ENCODE measurements at places on chromosomes 5 and 9.

GRCh38 chr9:34097865-34098264 is 28.6 kb downstream of the DCAF12 start:
- no peak for DNase-seq

GRCh38 chr5:4531756-4532704 is 608.1 kb upstream of the ADAMTS16 start:
- no peak for DNase-seq

DNA sequence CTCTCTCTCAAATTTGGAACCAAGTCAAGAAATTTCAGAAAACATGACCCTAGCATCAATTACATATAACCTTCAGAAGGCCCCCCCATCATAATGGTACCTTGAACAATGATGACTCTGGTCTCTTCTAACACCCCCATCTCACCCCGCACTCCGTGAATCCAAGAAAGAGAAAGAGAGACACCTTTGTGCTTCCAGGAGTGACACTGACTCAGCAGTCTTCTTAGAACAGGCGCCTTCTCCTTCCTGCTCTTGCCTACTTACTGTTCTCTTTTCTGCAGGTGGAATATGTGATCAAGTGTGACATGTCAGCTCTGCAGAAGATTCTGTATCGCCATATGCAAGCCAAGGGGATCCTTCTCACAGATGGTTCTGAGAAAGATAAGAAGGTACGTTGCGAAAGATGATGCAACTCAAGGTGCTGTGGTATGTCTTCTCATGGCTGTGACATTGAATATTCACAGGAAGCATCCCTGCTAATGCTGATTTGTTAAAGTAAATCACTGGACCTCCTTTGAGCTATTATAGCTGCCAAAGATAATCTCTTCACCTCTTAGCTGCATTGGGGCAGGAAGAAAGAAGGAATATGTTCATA is 81.3 kb downstream of the SMARCA2 start:
- DNase-seq, result no peak

DNA sequence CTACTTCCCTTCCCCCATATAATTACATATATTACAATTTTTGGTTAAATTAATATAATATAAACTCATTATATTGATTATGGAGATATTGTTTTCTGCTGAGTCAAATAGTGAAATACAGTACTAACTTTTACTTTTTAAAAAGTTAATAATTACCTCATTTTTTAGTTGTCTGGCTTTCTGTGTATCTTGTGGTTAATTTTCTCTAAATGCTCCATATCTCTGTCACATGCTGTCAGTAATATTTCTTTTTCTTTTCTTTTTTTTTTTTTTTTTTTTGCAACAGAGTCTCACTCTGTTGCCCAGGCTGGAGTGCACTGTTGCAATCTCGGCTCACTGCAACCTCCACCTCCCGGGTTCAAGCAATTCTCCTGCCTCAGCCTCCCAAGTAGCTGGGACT is 23.2 kb downstream of the STX17 start:
- DNase-seq, result no peak

DNA sequence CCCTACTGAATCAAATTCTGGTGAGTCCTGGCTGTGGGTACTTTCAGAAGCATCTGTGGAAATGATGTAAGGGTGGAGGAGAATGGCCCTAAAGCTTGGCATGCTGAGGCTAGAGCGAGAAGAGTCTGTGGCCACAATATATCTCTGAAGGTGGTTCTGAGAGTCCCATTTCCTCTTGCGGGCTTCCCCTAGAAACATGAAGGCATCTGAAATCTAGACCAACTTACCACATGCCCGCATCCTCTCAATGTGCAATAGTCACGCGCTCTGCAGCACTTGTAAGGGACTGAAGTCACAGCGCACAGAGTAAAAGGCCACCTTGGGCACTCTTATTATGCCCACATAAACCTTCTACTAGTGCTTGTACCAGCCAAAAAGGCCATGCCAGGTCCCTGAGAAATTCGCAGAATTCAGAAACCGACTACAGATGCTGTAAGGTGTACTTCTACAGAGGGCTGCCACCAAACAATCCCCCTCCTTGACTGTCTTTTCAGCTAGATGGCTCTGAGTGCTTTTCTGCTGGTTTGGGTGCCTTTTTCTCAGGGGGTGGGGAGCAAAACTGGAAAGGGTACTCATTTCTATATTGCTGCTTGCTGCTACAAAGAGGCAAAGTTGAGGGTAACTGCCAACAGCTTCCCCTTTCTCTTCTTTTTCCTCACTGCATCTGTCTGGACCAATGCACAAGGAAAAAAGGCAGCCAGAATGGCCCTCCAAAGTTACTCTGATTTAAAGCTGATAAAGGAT is 107.3 kb downstream of the ZDHHC21 start:
- no peak for DNase-seq

DNA sequence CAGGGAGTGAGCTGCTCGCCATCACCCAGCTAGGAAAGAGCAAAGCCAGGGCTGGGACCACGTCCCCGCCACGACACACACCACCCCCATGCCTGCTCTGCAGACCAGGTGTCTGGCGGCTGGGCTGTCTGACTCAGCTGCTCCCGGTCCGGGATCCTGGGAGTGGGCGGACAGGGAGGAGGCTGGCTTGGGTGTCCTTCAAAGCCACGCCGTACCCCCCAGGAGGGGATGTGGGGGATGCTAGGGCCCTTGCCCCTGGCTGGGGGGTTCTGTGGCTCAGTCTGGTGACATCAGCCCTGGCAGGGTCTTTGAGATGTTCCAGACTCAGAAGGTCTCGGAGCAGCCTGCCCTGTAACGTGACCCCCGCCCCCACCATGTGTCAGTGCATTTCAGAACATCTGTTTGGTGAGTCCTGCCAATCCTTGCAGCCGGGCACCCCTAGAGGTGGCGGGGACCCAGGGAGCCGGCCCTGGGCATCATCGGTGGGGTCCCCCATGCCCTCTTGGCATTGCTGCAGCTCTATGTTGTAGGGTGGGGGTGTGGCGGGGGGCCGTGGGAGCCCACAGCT is 62.3 kb downstream of the HMCN2 start:
- no peak for DNase-seq

DNA sequence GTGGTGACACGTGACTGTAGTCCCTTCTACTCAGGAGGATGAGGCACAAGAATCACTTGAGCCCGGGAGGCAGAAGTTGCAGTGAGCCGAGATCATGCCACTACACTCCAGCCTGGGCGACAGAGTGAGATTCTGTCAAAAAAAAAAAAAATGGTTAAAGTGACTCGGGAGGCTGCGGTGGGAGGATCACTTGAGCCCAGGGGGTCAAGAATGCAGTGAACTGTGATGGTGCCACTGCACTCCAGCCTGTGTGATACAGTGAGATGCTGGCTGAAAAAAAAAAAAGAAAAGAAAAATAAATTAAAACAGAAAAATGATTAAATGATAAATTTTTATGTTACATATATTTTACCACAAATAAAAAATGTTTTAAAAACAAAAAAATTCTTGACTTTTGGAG is 51.9 kb downstream of the KLF4 start:
- DNase-seq, result no peak

GRCh38 chr5:128257076-128257475 is 173.5 kb downstream of the SLC12A2 start:
- no peak for DNase-seq

- DNase-seq, result no peak
Observed at GRCh38 chr5:56525113-56525512, 290.2 kb upstream of the MAP3K1 start.

GRCh38 chr5:112417931-112418658 is 982 bp downstream of the EPB41L4A start:
- DNase-seq, result no peak

DNA sequence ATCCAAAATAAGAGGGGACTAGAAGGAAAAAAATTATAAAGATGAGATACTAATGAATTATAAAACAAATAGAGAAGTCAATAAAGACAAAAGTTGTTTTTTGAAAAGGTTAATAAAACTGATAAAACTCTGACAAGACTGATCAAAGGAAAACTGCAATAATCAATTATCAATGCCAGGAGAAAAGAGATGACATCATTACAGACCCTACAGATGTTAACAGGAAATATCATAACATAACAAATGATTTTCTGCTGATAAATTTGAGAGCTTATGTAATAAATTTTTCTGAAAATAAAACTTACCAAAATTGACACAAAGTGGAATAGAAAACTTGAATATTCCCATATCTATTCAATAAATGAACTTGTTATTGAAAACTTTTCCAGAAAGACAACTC is 34.3 kb upstream of the CEP72 start:
- DNase-seq, result no peak

- DNase-seq, result no peak
Observed at GRCh38 chr5:173497685-173498084, 118.8 kb downstream of the BOD1 start.

- DNase-seq, result no peak
Observed at GRCh38 chr9:125497906-125498305, 209.1 kb downstream of the MAPKAP1 start.

DNA sequence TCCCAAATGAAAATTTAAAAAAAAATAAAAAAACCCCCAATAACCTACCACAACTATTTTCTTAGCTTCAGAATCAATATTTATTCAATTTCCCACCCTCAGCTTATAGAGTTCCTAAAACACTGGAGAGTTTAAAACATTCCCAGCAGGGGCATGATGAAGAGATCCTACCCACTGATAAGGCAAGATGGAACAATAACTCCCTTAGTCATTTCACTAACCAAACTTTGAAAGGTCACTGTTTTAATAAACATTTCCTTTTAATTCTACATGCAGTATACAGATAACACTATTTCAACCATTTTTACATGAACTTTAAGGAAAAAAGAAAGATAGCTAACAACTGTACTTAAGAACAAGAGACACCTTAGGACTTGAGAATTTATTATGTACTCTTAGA is 34.9 kb upstream of the ACOT12 start:
- no peak for DNase-seq

- DNase-seq, result no peak
Observed at GRCh38 chr5:109962882-109963603, 273.3 kb downstream of the MAN2A1 start.

- DNase-seq, result no peak
Observed at GRCh38 chr5:854966-855743, 4.4 kb upstream of the ZDHHC11 start.

DNA sequence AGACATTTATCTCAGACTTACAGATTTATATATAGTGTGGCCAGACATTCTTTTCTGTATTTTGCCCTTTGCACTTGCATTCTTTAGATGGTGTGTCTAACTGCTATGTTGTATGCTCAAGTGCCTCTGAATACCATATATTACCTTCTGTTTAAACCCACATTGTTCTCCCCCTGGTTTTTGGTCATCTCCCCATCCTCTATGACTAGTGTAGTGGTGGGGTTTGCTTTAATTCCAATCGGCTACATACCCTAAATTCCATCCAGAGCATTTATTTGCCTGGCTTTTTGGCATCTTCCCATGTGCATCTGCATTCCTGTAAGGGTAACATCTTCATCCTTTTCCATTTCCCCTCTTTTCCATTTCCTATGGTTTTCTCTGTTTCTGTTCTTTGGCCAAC is 271.0 kb upstream of the SLC30A5 start:
- no peak for DNase-seq

DNA sequence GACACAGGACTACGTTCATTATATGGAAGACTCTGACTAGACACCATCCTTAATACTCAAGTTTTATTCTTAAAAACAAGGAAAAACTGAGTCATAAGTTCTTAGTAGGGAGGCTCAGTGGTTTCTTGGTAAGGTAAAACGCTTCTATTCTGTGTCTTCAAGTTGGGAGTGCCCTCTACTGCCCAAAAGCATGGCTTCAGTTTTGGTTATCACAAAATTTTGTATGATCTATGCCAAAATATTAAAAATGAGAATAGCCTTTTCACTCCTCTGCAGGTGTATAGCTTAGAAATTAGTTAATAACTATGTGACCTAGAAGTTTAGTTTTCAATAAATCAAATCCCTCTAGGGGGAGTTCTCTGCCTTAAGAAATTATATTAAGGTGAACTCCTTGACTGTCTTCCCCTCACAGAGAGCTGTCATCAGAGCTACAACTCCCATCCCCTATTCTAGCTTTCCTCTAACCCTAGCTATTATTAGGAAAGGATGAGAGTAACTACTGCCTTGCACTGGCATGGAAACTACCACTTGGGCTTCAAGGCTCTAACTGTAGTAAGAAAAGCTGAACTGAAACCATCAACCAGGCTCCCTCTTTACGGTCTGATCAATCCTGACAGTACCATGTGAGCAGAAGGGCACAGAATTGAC is 189.7 kb downstream of the GNAQ start:
- no peak for DNase-seq

DNA sequence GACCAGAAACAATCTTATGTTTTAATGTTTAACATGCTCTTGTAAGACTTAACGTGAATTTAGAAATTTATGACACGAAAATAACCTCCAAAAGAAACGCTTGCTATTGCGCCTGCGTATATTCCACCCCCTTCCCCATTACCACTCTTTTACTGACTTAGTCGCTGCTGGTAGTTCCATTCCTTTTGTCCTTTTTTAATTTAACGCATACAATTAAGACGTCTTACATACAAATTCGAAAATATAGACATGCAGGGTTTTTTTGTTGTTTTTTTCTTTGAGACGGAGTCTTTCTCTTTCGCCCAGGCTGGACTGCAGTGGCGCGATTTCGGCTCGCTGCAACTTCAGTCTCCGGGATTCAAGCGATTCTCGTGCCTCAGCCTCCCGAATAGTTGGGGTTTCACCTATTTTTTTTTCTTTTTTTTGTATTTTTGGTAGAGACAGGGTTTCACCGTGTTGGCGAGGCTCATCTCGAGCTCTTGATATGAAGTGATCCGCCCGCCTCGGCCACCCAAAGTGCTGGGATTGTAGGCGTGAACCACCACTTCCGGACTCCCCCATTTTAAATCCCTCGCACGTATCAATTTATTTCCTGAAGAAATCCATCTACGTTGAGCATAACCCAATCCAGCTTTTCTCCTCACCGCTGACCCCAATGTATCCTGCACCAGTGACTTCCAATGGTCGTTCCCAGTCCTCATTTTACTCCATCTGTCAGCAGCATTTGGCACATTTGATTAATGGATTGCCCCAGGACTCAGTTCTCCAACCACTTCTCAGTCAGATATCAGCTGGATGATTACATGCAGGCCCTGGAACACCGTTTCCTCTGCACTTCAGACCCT is 684 bp upstream of the MED7 start:
- no peak for DNase-seq

GRCh38 chr9:97938081-97938644 is at the start of gene HEMGN:
HEMGN (minus strand) TSS chr9:97938172; CDS start chr9:97938136, 36 bp downstream.
- no peak for DNase-seq

DNA sequence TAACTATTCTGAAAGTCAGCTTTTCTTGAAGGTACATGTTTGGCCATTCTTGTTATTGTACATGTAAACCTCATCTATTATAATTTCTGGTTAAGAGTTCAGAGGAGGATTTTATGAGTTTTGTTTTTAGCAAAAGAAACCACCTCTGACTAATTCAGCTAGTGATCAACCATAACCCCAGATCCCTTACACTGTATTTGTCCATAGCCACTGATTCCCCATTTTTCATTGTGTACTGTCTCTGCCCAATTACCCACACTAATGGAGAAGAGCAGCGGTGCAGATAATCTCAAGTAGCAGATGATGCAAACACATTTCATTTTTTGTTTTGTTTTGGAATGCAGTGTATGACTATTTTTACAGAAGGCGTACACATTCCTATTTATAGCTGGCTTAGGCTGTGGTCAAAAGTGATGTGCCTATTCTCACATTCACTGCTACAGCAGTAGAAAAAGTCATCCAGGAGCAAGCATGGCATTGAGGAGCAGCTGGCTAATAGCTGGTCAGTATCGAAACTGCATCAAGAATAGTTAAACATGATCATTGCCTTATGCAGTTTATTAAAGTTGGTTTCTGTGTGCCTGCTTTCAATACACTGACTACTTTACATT is 988.3 kb downstream of the DTWD2 start:
- DNase-seq, result no peak

GRCh38 chr5:143108498-143109128 is 294.9 kb downstream of the NR3C1 start:
- DNase-seq, result no peak

GRCh38 chr9:136616948-136617695 is 45.6 kb upstream of the EGFL7 start:
- DNase-seq, result no peak

- no peak for DNase-seq
Observed at GRCh38 chr5:118506217-118506852, 482.0 kb downstream of the DTWD2 start.
